Adipocyte (in vitro differentiated cells): ENCODE measurements at places on chromosomes 5 and 9.

GRCh38 chr9:94445863-94446262 lies 109.0 kb upstream of the PCAT7 start:
- no peak for DNase-seq

DNA sequence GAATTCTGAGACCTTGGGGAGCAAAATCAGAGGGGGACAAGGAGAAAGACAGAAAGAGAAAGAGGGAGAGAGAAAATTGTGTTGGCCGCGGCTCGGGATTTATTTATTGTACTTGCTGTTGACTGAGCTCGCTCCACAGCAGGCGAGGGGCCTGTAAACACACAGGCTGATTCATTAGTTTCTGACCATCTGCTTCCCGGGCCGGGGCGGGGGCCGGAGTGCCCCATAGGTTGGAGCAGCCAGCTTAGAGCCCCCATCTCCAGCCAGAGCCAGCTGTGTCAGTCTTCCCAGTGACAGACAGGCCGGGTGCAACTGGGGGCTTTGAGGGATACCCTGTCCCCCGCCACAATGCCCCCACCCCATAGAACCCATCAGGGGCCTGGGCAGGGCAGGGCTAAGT lies 30.9 kb downstream of the NTNG2 start:
- DNase-seq = no peak

DNA sequence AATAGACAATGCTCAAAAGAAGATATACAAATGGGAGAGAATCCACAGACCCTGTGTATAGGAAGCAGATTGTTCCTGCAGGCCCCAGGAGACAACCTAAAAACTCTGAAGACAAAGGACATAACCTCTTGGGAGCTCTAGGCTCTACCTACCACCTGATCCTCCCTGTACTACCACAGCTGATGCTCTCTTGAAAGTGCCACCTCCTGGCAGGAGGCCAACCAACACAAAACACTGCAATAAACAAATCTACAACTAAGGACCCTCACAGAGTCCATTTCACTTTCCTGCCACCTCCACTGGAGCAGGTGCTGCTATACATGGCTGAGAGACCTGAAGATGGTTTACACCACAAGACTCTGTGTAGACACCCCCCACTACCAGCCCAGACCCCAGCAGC lies 49.0 kb downstream of the STARD4 start:
- no peak for DNase-seq

DNA sequence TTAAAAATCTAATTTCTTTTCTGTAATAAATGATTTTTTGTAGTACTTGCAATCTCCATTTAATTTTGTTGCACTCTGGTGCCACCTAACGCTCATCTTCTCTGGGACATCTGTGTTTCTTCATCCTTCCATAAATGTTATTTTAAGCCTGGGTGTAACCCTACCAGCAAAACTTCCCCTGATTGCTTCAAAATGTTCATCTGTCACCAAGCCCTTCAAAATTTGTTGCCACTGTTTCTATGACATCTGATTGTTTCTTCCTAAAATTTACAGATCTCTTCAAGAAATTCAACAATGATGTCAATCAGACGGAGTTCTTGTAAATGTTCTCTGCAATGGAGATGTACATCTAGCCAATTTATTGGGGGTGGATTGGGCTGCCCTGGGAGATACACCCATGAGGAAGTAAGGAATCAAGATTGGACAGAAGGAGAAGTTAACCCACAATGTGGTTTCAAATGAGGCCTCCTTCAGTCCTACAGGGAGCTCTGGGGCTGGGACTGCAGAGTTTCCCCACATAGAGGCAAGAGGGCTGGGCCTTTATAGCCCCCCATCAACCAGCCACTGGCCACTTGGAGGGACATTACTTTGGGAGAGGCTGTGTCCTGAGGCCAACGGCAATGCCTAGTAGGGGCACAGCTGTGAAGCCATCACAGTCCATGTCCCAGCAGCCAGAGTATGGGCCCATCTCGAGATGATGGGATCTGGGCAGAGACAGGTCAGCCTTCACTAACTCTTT lies 23.3 kb downstream of the MCTP1 start:
- peak; percentile 69 for DNase-seq

- no peak for DNase-seq
Observed at GRCh38 chr9:134982311-134982710, 64.6 kb upstream of the FCN1 start.

GRCh38 chr5:34675857-34676256 lies 19.7 kb downstream of the RAI14 start:
- DNase-seq = peak; percentile 61

DNA sequence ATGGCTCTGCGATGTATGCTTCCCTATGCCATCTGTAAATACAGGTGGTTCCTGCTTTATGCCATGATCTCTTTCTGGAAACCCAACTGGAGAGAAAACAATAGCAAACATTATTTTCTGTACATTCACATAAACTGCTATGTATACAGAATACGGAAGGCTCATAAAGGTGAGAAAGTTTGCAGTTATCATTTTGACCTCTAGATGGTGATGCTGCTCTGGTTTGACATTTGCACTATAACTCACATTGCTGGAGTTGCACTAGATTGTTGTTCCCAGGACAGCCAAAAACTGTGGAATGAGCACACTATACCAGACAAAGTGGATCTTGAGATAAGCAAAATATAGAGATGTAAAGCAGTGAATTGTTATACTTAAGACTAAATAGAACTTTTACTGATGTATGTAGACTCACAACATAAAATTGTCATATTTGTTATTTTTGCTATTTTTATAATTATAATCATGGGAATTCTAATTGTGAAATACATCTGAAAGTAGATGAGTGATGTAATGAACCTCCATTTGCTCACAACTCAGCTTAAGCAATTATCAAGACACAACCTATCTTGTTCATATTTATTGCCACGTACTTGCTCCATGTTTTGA lies 246.5 kb downstream of the PTPRD start:
- DNase-seq = peak; percentile 48

GRCh38 chr5:150723845-150724244 lies 23.0 kb upstream of the RBM22 start:
- no peak for DNase-seq

DNA sequence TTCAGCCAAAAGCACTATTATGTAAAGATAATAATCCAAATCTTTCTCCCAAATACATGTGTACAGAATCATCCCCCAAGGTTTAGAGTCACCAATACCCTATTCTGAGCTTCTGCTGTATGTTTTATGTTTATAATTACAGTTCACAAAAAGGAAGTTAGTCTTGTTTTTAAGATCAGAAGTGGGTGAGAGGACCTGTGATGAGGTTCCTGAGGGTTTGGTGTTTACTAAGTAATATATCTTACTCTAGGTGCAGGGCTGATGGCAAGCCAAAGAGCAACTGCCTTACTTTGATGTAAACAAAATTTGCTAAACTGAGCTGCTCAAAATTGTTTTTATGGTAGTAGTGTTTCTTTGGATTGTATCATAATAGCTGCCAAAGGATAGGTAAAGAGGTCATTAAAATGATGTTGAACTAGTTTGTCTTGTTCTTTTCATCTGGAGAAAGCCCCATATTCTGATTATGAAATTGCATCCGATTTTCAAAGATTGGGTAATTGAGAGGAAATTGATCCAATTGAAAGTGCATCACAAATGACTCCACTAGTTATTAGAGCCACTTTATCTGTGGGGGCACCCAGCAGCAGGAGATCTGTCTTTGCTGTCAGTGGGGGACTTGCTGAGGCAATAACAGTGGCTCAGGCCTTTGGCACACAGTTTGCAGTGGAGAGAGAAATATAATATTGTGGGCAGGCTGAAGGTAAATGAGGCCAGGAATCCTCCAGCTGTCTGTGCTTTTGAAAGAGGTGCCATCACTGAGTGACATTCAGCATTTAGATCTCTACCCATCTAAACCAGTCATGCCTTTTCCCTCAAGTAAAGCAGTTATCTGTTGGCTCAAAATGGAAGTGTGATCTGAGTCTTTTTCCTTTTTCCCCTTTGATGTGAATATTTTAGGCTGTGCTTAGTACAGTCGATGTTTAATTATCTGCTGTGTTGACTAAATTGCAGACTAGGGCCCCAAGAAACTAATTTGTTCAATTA lies 14.1 kb downstream of the TRIM32 start:
- DNase-seq = no peak

DNA sequence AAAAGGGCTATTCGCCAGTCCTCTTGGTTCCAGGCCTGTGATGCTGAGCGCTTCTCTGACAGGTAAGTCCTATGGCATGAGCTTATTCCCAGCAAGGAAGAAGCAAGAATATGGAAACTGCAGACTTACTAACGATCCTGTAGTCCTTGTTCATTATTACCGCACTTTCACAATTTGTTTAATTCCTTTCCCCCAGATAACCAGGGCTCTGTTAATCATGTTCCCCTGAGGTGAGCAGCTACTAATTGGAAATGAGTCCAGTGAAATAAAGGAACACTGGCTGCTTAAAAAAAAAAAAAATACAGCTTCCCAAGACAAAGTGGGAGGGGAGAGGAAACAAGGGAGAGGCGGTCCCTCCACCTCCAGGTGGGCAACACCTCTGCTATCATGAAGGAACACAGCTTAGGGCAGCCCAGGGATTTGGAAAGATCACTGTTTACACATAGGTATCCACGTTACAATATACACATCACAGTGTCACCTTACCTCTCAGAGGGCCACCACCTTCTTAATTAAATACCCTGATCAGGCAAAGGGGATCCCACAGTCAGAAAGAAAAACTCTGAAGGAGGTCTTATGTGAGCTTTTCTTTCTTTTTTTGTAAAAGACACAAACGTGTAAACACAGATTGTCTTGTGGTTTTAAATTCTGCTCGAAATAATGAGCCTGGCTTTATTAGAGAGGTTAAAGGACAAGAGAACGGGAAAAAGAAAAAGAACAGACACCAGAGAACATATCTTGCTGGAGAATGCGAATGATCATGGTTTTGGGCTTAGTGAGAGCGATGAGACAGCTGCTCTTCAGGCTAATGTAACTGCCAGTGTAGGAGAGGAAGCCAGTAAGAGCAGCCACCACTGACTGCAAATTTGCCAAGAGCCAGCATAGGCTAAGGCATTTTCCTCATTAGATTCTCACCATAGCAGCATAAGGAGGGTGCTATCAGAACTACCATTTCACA lies 258.6 kb downstream of the CRB2 start:
- DNase-seq = no peak

DNA sequence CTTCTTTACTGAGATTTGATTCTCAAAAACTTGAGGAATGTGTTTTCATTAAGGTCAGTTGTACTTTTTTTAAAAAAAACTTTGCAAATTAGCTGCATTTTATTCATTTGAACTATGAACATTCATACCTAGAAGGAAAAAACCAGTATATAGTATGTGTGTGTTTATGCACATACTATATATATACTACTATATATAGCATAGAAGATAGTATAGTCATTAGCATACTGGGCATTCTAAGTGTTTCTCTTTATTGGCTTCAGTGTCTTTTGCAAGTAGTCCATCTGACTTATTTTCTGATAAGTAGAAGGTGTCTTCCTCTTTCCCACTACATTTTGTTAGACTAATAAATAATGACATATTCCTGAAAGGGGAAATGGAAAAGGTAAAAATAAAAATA lies 33.0 kb downstream of the ELOVL7 start:
- no peak for DNase-seq

DNA sequence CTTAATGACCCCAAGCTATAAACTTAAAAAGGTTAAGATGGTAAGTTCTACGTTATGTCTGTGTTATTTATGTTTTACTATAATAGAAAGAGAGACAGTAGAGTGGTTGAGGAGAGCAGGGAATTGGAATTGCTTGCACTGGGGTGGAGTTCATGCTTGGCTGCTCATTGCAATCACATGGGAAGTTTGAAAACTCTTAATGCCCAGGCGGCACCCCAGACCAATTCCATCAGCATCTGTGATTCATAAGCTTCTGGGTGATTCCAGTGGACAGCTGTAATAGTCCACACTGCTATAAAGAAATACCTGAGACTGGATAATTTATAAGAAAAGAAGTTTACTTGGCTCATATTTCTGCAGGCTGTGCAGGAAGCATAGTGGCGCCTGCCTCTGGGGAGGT lies 323.9 kb upstream of the MSX2 start:
- no peak for DNase-seq

DNA sequence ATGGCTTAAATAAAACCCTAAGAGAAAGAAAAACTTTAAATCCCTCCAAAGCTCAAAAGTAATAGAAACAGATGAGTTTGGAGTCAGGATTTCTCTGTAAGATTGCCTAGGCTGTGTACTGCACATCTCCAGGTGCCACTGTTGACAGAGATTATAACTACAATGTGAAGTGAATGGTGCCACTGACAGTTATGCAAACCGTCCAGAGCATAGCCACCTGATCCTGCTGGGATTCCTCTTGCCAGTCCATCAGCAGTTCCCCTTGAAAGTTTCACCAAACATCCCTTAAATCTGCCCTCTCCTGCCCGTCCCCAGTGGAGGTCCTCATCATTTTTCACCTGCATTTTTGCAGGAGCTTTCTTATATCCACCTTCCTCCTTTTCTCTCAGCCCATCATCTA lies 42.5 kb downstream of the FXN start:
- DNase-seq = no peak

GRCh38 chr5:135501965-135502364 lies 33.8 kb downstream of the NEUROG1 start:
- DNase-seq = no peak

DNA sequence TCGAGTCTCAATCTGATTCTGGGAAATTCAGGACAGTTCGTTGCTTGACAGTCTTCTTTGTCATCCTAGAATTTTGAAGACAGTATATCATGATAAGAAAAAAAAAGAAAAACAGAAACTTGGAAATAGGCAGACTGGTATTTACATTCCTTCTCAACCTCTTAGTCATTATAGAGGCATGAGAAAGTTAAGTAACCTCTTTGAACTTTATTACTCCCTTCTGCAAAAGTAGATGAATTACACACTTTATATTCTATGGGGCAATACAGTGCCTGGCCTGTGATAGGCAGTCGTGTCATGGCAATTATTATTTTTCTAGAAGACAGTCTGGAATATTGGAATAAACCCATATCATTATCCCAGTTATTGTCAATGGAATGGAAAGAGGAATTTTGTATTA lies 828.9 kb downstream of the TLR4 start:
- peak; percentile 1 for DNase-seq

DNA sequence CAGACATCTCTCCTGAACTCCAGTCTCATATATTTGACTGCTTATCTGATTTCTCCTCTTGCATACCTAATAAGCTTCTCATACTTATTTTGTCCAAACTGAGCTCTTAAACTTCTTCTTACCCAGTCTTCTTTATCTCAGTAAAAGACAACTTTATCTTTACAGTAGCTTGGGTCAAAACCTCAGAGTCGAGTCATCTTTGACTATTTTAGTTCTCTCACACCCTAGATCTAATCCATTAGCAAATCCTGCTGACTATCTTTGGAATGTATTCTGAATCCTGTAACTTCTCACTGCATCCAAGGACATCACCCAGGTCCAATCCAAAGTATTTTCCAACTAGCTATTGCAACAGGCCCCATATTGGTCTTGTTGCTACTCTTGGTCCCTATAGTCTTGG lies 11.8 kb upstream of the JAK2 start:
- no peak for DNase-seq

- no peak for DNase-seq
Observed at GRCh38 chr5:134714120-134714519, 24.2 kb upstream of the CAMLG start.

- peak; percentile 32 for DNase-seq
Observed at GRCh38 chr5:169876386-169876785, 103.9 kb downstream of the INSYN2B start.

GRCh38 chr5:84637662-84638375 lies 253.1 kb upstream of the EDIL3 start:
- DNase-seq = no peak
